WTC11 (cell line): ENCODE measurements at places on chromosomes 1 and 21. TPM values are rescaled to one million over a fixed set of nuclear protein-coding genes. Genes with fewer than 3 reads are reported as not detected.

GRCh38 chr1:43743206-43743605 is 35.9 kb downstream of the ST3GAL3 start:
- no peak for DNase-seq

Gene TBX19
- 1.2 to 1.3 TPM (median 1.2 TPM) in 3 replicates for total RNA-seq

Gene ZNF684
- total RNA-seq: 5.0 to 9.8 TPM (median 7.7 TPM) in 3 replicates

DNA sequence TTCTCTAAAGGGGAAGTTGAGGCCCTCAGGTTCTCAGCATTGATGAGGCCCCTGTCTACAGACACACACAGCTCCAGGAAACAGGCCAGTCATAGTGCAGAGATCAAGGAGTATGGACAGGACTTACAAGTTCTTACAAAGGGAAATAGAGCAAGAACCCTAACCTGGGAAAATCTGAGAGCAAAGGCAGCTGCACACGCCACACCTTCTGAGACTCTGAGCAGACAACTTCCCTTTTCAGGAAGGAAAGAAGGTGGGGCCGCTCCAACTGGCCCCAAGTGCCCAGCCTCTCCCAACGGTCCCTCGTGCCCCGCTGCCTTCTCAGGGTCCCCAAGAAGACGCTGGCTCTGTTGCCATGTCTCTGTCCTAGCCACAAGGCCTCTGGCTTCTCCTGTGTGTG is 3.6 kb downstream of the NOC2L start:
- DNase-seq: no peak

DNA sequence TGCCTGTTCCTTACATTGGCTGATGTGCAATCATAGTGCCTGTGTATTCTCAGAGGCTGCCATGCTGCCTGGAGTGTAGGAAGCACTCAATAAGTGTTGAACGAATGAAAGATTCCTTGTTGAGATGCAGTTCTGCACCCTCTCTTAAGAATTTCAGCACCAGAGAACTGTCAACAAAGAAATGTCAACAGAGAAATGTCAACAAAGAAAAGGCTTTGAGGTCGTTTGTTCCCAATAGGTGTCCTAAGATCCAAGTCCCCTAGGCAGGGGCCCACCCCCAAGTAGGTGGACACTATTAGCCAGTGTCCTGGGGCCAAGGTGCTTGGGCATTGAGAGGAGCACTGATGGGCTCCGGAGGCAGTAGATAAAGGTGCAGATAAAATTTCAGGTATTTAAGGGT is 12.6 kb downstream of the KCND3 start:
- no peak for DNase-seq

GRCh38 chr21:36918291-36918690 is 48.2 kb downstream of the HLCS start:
- DNase-seq: no peak

DNA sequence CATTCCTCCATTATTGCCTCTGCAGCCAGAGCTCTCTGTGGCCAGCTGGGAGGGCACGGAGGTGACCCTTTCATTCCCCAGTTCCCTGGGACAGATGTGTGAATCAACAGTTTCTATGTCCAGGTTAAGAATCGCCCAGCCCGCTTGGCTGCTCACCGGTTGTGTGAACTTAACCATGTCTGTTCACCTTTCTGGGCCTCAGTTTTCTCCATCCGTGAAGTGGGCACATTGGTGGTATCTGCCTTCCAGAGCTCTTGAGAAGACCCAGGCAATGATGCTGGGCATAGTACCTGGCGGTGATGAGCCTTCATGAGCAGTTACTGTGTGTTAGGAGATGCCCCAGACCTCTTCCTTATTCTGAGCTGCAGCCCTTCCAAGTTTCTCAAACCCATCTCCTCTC is 238.3 kb downstream of the MATN1 start:
- no peak for DNase-seq

Gene ALX3
- total RNA-seq: 0.09 to 0.15 TPM in 2 of 3 replicates, not detected in the other

DNA sequence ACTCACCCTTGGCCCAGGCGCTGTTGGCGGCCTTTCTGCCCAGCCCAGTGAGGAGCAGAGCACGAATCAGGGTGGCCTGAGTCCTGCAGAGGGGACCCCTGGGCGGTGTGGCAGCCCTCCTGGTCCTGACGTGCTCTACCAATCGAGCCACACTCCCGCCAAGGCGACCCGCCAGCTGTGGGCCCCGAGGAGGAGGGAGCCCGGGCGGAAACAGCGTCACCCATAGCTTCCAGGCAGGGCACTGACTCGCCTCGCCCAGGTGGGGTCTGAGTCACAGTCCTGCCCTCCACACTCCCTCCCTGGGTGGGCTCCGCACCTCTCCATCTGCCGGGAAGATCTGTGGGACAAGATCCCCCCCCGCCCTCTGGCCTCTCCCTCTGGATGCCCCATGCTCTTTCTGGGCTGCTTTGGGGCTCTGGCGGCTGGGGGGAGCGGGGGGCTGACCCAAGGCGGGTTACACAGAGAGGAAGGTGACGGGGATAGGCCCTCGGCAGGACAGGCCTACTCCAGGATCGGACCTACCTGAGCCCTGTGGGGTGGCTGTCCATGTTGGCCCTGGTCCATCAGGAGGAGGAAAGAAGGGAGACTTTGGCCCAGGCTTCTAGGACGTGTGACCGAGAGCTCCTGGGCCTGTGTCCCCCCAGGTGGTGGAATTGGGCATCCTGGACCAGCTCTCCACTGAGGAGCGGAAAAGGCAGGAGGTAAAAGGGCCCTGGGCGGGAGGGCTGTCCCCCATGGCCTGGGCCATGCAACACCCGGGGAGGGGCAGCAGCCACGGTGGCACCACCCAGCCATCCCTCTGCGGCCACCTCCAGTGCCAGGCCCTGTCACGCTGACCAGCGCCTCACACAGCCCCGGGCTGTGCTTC is 14.0 kb downstream of the ARHGEF16 start:
- peak; percentile 9 for DNase-seq

Gene FMN2
- 1.5 to 2.1 TPM (median 1.8 TPM) in 3 replicates for total RNA-seq

GRCh38 chr1:202004711-202005110 is 5.7 kb upstream of the ELF3 start:
- DNase-seq: no peak

GRCh38 chr21:37520801-37521200 is 154.2 kb downstream of the DYRK1A start:
- no peak for DNase-seq

- no peak for DNase-seq
Observed at GRCh38 chr1:89831462-89832120, 10.8 kb downstream of the LRRC8D start.

GRCh38 chr1:15923241-15923640 is 52.7 kb downstream of the ZBTB17 start:
- no peak for DNase-seq

Gene FMO1
- 0.30 TPM in 1 of 3 replicates, not detected in the others for total RNA-seq

Gene TNFRSF18
- total RNA-seq: 0.83 to 1.2 TPM (median 1.1 TPM) in 3 replicates

DNA sequence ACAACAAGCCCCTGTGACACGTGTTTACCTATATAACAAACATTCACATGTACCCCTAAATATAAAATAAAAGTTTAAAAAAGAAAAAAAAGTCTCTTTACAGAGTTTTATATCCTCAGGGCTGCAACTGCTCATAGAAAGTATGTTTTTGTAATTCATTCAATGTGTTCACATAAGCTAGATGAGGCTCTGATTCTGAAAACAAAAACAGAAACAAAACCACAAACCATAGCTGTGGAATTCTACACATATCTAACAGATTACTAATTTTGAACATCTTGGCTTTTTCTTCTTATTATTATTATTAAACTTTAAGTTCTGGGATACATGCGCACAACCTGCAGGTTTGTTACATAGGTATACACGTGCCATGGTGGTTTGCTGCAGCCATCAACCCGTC is 579.6 kb upstream of the ZRANB2 start:
- DNase-seq: no peak

GRCh38 chr1:185375583-185375982 is 58.5 kb upstream of the IVNS1ABP start:
- no peak for DNase-seq

DNA sequence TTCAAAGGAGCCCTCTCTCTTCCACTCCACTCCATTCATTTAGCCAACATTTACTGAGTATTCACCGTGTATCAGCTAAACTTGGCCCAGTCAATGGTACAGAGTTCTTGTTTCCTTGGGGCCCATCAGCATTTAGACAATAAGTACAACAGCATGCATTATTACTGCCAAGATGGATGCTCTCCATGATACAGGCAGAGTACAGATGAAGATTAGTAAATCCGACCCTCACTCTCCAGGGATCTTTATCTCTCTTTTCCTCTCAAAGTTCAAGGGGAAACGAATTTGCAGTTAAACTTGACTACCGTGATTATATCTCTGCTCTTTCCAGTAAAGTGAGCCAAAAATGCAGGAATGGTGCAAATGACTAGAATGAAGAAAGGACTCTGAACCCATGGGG is 184.6 kb upstream of the DUSP10 start:
- no peak for DNase-seq

Gene ELK4
- 34.4 to 39.0 TPM (median 37.5 TPM) in 3 replicates for total RNA-seq

Gene CNIH3
- total RNA-seq: 5.0 to 8.1 TPM (median 5.8 TPM) in 3 replicates

Gene ACTL8
- total RNA-seq: 0.80 to 1.6 TPM (median 0.87 TPM) in 3 replicates

DNA sequence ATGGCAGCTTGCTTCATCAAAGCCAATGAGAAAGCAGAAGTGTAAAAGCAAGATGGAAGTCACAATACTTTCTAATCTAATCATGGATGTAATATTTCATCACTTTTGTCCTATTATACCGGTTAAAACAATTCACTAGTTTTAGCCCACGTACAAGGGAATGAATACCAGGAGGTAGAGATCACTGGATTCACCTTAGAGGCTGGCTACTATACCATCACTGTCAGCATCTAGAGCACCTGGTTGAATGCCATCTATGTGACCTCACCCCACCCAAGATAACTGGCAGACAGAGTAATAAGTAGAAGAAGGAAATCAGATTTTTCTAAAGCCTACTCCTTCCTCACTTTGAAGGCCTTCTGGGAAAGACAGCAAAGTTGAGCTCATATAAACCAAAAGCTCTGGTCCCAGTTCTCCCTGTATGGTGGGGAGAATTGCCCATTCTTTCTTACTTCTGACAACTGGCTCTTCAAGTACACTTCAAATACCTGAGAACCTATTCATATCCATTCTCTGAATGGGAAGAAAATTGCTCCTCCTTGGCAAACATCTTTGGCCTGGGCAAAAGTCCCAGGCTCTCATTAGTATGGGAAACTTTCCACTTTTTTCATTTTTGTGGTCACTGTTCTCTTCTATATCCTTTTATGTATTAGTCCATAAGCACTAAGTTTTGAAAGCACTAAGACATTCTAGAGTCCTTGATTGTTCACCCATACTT is 24.8 kb downstream of the HSD3B1 start:
- DNase-seq: no peak

- no peak for DNase-seq
Observed at GRCh38 chr21:15139898-15140297, 75.1 kb upstream of the NRIP1 start.

DNA sequence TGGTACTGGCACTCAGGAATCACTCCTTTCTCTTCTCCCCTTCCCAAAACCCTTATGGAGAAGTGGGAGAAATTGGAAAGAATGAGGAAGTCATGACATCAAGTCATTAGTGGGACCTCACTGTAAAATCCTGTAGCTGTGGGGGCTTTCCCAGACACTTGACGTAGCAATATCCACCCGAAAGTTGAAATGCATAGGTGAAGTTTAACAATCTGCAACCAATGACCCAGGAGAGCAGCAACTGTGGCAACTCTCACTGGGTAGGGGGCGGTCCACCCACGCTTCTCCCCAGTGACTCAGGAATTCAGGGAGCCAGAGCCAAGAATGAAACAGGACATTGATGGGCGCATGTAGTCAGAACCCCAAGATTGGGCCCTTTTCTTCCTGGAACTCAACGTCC is 27.0 kb downstream of the ABCA4 start:
- DNase-seq: no peak

Gene C1orf87
- total RNA-seq: 0.16 to 0.30 TPM (median 0.22 TPM) in 3 replicates

- DNase-seq: no peak
Observed at GRCh38 chr1:39779137-39779536, 8.0 kb upstream of the OXCT2 start.

DNA sequence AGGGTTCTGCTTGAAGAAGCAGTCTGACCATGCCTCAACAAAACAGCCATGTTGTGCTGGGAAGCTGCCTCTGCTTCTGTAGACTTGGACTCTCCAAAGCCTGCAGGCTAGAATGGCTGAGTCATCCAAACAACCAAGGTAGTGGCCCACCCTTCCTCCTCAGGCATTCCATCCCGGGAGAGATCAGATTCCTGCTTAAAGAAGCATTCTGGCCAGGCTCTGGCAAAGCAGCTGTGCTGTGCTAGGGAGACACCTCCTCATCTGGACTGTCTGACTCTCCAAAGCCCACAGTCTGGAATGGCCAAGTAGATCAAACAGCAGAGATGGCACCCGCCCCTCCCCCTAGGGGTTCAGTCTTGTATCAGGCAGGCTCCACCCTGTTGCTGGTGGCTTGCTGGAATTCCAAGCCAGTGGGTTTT is 38.3 kb upstream of the F3 start:
- DNase-seq: peak; percentile 26

DNA sequence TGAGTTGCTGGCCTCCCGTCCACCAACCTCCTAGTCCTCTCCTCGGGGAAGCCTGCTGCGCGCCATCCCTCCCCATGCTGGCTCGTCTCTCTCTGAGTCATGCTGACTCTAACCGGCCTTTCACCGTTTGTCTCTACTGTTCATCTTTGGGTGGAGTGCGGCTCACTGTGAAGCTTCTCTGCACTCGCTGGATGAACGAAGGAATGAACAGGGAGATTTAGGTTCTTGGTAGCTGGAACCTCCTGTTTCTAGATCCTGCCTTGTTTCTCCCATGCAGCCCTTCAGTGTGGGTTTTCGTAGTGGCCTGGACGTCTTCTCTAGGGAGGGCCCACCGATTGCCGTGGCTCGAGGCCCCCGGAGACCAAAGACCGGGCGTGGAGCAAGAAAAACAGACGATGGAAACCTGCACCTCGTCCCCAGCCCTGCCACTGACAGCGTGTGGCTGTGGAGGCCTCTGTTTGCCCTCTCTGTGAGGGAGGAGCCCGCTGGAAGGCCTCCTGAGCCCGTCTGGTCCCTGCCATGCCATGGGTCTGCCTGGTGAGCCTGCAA is 227.6 kb upstream of the C1orf174 start:
- no peak for DNase-seq

GRCh38 chr1:114347431-114348209 is 163.4 kb downstream of the TRIM33 start:
- DNase-seq: no peak

Gene PWP2
- 30.6 to 41.6 TPM (median 36.3 TPM) in 3 replicates for total RNA-seq

Gene CELA3B
- 4.4 to 6.7 TPM (median 5.0 TPM) in 3 replicates for total RNA-seq

- DNase-seq: no peak
Observed at GRCh38 chr1:156760092-156760795, 7.1 kb upstream of the PRCC start.

Gene TSPAN2
- 12.0 to 14.8 TPM (median 14.6 TPM) in 3 replicates for total RNA-seq

Gene CELA2A
- total RNA-seq: 0.83 to 1.1 TPM (median 1.1 TPM) in 3 replicates

DNA sequence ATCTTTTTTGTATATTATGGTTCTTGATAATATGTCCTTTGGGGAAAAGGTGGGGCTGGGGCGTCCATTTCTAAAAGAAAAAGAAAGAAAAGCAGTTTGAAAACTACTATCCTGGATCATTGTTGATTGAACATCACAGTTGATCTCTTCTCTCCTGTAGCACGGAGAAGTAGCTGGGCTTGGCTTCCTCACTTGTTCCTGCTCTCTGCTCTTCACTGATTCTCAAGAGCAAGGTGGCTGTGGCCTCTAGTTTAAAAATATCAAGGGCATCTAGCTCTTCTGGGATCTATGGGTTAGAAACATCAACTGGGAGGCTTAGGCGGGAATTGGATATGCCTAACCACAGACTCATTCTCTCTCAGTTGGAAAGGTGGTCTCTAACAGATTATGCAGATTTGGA is 38.1 kb upstream of the EPHA8 start:
- DNase-seq: no peak

Gene SLC1A7
- total RNA-seq: 0.07 to 0.14 TPM in 2 of 3 replicates, not detected in the other

GRCh38 chr1:21514245-21514644 is 5.0 kb downstream of the ALPL start:
- DNase-seq: no peak

- peak; percentile 52 for DNase-seq
Observed at GRCh38 chr1:155125946-155126555, 1.6 kb upstream of the EFNA1 start.

- DNase-seq: no peak
Observed at GRCh38 chr1:93554883-93555872, 107.3 kb downstream of the FNBP1L start.

- peak; percentile 90 for DNase-seq
Observed at GRCh38 chr1:1069056-1069710, 4.9 kb downstream of the RNF223 start.
